ENCODE measurements at places on chromosomes 5 and 9.

DNA sequence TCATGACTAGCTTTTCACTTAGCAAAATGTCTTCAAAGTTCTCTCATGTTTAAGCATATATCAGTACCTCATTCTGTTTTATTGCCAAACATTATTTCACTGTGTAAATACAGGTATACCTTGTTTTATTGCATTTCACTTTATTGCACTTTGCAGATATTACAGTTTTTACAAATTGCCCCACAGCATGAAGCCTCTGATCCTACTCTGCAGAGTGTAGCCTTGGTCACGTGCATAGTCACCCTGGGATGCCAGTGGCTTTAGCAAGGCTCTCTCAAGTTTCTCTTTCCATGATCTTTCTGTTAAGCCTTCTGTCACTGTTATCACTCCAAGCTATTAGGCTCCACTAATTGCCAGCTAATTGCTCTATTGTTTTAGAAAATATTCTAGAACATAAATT lies 182.2 kb upstream of the GRIA1 start:
- no peak overlapping the region for H3K4me3 ChIP-seq
- H3K27ac ChIP-seq = no peak overlapping the region
- H3K27me3 ChIP-seq = no peaks in the 10 kb centered on the region

GRCh38 chr5:127471211-127471610 lies 46.2 kb upstream of the PRRC1 start:
- no peak overlapping the region for H3K27ac ChIP-seq
- H3K27me3 ChIP-seq = no peaks in the 10 kb centered on the region

GRCh38 chr9:98778711-98779530 lies 17.4 kb downstream of the ANKS6 start:
- no peak overlapping the region for H3K4me3 ChIP-seq
- no peaks in the 10 kb centered on the region for H3K27me3 ChIP-seq
- DNase-seq = no peak
- H3K4me1 ChIP-seq = no peaks in the 10 kb centered on the region
- H3K27ac ChIP-seq = no peak overlapping the region
- H3K36me3 ChIP-seq = peaks cover 5% of the 10 kb centered on the region

- no peaks in the 10 kb centered on the region for H3K36me3 ChIP-seq
- H3K4me3 ChIP-seq = no peak overlapping the region
- H3K27ac ChIP-seq = no peak overlapping the region
Measured at GRCh38 chr5:96342581-96342980, 90.5 kb downstream of the PCSK1 start.

- peaks cover 1% of the 10 kb centered on the region for H3K4me1 ChIP-seq
- DNase-seq = no peak
- H3K27me3 ChIP-seq = no peaks in the 10 kb centered on the region
- H3K36me3 ChIP-seq = no peaks in the 10 kb centered on the region
- H3K4me3 ChIP-seq = no peak overlapping the region
- H3K27ac ChIP-seq = no peak overlapping the region
Measured at GRCh38 chr5:176561259-176561658, 12.1 kb downstream of the CDHR2 start.

- no peak overlapping the region for H3K27ac ChIP-seq
- H3K4me3 ChIP-seq = no peak overlapping the region
- H3K4me1 ChIP-seq = no peaks in the 10 kb centered on the region
Measured at GRCh38 chr5:158995694-158996173, 104.0 kb downstream of the EBF1 start.

- no peak overlapping the region for H3K4me3 ChIP-seq
- H3K36me3 ChIP-seq = no peaks in the 10 kb centered on the region
- H3K27me3 ChIP-seq = no peaks in the 10 kb centered on the region
- no peak overlapping the region for H3K27ac ChIP-seq
Measured at GRCh38 chr5:179923436-179923835, 15.7 kb upstream of the TBC1D9B start.

All from H1 (cell line).